Caki2 (cell line): ENCODE measurements at places on chromosomes 1 and 21. TPM values are rescaled to one million over a fixed set of nuclear protein-coding genes. Genes with fewer than 3 reads are reported as not detected.

- no peak for DNase-seq
Observed at GRCh38 chr1:41558761-41559171, 74.3 kb upstream of the EDN2 start.

DNA sequence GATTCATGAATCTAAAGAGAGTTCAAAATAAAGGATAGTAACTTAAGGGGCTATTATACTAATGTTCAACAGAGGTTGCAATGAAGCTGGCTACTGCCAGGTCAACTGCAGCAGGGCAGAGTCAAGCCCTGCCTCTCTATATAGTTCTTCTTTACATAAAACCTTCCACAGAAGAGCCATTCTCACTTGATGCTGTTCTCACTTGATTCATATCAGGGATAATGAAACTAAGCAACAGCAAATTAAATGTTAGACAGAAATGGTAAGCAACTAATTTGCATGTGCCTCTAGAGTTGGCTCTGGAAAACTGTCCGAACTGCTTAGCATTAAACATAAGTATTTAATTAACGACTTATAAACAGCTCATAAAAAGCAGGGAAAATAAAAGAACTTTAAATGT lies 17.4 kb downstream of the CCSAP start:
- no peak for DNase-seq

DNA sequence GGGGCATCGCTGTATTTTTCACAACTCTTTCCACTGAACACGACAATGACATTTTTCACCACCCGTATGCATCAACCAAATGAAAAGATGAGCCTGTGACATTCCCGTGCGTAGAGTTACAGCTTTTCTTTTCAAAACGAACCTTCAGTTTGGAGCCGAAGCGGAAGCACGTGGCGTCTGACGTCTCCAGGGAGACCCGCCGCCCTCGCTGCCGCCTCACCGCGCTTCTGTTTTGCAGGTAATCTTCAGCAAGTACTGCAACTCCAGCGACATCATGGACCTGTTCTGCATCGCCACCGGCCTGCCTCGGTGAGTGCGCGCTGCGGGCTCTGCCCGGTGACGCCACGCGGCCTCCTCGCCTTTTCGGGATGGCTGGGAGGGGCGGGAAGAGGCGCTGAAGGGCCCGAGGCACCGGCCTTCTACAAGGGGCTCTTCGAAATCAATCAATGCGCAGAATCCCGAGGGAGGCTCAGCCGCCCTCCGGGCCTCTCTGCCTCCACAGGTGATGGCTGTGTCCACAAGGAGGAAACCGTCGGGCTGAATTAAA lies 32.6 kb downstream of the PDE9A start:
- DNase-seq: no peak

DNA sequence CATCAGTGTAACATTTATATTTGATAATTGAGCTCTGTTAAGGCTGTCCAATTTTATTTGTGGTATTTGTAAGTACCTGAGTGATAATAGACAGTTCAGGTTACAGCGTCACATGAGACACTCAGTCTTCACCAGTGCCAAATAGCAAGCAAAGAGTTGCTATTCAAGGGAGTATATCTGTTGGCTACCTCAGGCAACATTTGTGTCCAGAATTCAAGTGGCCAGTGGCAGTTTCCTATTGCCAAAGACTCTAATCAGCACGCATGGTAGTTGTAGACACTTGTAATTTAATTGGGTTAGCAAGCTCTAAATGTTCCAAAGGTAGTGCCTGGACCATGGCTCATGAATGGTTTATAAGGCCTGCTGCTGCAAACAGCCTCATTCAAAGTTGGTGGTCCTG lies 1524.3 kb upstream of the B3GALT2 start:
- DNase-seq: no peak

- DNase-seq: no peak
Observed at GRCh38 chr1:235093013-235093695, 35.5 kb downstream of the TOMM20 start.

DNA sequence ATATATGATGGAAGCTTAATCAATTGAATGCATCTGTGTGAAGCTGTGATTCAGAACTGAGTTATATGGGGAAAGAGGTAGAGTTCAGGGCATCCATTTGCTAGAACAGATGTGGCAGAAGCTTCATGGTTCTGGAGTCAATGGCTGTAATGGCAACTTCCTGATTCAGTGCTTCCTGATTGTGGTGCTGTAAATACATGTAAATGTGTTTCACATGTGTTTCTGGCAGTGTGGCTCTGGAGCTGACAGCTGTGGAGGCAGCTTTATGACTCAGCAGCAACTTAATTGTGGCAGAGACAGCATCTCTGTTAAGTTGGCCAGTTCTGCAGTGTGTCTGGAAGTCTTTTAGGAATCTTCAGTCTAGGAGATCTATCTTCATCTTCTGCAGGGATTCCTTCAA lies 226.6 kb upstream of the ZRANB2 start:
- DNase-seq: no peak

GRCh38 chr1:22341791-22342605 lies 109.7 kb upstream of the ZBTB40 start:
- DNase-seq: no peak

DNA sequence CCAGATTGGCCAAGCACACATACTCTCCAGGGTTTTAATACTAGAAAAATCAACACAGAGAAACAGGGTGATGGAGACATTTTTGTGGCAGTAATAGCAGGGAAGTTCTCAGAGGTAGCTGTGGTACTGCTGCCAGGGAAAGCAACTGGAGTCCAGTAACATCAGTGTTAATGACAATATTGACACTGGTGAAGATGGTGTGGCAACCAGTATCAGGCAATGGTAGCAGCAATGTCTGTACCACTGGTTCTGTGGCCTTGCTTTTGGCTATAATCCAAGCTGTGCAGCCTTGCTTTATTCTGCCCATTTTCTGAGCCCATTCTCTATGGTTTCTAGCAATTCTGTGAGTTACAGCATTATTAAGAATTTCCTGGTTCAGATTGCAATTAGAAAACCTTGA lies 1.6 kb upstream of the SNX7 start:
- no peak for DNase-seq

DNA sequence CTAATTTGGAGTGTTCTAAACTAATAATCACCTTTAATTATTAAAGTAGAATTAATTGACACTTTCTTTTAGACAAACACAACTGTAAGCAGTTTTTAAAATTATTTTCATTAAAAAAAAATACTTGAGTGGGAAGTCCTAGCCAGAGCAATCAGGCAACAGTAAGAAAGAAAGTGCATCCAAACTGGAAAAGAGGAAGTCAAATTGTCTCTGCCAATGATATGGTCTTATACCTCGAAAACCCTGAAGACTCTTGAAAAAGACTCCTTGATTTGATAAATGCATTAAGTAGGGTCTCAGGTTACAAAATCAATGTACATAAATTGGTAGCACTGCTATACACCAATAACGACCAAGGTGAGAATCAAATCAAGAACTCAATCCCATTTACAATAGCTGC lies 83.0 kb upstream of the GADD45A start:
- DNase-seq: no peak

GRCh38 chr1:43359696-43360095 lies 915 bp downstream of the CDC20 start:
- DNase-seq: peak; percentile 54

DNA sequence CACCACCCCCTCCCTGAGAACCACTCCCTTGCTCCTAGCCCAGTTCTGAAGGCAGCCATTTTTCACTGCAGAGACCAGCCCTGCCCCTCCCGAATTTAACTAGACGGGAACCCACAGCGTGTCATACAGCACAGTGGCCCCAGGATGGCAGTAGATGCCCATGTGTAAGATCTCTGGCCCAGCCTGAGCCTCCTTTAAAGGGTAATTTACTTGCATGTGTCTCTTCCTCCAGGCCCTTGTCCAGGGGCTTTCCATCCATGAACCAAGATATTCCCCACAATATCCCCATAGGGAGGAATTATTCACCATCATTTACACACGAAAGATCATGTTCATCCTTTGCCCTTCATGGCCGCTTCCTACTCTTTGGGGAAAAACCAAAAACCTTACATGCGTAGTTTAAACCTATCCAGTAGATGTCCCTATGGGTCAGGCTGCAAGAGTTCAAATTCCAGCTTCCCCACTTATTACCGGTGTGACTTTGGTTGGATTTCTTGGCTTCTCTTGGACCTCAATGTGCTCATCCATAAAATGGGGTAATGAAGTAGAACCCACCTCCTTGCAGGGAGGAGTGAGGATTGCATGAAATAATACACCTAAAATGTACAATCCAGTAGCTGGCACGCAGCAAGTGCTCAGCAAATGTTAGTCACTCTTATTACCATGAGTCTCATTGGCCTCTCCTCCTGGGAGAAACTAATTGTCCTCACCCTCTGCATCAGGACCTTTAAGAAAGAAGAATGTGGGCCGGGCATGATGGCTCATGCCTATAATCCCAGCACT lies 4.0 kb upstream of the LACTBL1 start:
- peak; percentile 80 for DNase-seq

- DNase-seq: no peak
Observed at GRCh38 chr1:184499616-184500015, 112.8 kb downstream of the C1orf21 start.

GRCh38 chr1:54810153-54810942 lies 9.2 kb upstream of the TTC22 start:
- peak; percentile 61 for DNase-seq

DNA sequence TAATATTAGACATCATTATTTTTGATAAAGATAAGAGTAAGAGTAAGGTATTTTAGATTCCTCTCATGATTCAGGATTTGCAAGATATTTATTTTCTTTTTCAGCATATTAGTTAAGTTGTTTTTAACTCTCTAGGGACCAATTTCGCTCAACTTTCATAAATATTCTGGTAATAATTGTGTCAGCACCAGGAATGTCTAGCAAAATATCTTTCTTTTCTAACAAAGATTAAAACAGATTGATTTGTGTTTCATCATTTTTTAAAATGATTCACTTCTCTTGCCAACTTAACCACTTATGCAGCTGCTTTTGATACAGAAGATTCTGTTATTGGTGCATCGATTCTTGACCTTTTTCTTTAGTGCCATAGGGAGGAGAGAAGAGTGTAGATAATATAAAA lies 172.8 kb upstream of the PTGFR start:
- DNase-seq: no peak

GRCh38 chr1:22775478-22775877 lies 64.8 kb downstream of the EPHB2 start:
- DNase-seq: no peak

DNA sequence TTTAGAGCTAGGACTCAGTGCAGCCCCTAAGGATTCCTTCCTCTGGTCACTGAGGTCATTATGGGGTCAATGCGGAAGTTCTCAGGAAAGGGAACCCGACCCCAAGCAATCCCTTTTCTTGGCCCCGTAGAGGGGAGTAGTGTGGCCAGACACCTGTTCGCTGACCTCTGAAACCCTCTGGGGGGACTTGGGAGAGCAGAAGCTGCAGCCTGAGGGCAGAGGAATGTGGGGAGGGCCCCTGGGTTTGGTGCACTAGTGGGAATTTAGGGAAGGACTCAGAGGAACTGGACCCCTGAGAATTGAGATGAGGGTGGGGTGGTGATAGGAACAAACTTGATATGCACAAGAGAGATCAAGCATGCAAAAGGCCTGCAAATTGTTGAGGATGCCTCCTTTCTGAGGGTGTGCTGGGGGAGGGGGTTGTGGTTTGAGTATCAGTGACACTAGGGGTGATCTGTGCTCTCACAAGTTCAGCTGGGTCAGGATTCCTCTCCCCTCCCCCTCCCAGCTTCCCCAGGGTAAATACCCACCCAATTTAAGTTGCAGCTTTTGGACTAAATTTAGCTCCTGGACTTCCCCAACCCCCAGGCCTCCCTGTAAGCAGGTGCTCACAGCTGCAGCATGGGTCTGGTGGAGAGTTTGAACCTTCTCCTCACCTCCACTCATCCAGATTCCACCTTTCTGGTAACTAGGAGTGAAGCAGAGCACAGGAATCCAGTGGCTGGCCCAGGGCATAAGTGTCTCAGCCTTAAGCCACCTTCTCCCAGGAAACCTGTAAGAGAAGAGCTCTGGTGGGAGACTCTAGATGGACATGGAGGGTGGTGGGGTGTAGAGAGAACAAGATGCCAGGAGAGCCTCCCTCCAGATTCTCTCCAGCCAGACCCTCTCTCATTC lies 13.5 kb downstream of the ADAMTSL4 start:
- no peak for DNase-seq

DNA sequence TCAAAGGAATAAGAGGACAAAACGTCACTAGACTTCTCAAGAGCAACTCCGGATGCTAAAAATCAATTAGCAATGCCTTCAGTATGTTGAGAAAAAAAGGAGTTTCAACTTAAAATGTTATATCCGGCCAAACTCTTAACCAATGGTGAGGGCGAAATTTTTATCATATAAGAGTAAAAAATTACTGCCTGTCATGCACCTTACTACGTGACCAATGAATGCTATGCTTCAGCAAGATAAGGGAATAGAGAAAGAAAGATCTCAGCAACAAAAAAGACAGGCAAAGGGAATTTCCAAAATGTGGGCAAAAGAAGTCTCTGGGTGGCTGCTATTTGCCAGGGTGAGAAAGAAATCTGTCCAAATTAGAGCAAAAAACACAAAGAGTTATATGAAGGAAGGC lies 47.4 kb upstream of the LRRC7 start:
- no peak for DNase-seq

The TEX38 gene
- total RNA-seq: not detected in 2 replicates

The LAD1 gene
- total RNA-seq: 3.6 TPM in 1 of 2 replicates, not detected in the other

The ECM1 gene
- total RNA-seq: 4.8 and 11.1 TPM in 2 replicates

The TMIGD3 gene
- not detected in 2 replicates for total RNA-seq

The FCRL1 gene
- not detected in 2 replicates for total RNA-seq

The SPRR5 gene
- total RNA-seq: not detected in 2 replicates

The KMO gene
- 2.6 and 18.2 TPM in 2 replicates for total RNA-seq

The FAAH gene
- total RNA-seq: 10.9 and 22.5 TPM in 2 replicates

The PLXNA2 gene
- 0.03 and 1.6 TPM in 2 replicates for total RNA-seq

The TMPRSS15 gene
- not detected in 2 replicates for total RNA-seq
